ENCODE measurements at places on chromosomes 13 and 19.
A peak's percentile ranks its signal among the peaks of the same experiment; 100 is the strongest.

DNA sequence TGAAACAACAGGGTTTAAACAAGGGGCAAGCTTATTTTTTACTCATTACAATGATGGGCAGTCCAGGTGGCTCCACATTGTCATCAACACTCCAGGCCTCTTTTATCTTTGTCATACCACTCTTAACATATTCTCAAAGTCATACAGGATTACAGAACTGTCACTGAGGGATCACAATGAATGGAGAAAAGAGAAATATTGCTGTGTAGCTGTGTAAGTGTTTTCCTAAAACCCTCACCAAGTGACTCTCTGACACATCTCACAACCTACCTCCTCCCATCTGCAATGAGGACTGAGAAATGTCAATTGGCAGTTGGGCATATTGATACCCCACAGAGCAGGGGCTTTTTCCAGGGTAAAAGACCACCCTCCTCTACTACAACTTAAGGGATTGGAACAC lies 562.1 kb downstream of the TBC1D4 start:
- DNase-seq, result no peak

DNA sequence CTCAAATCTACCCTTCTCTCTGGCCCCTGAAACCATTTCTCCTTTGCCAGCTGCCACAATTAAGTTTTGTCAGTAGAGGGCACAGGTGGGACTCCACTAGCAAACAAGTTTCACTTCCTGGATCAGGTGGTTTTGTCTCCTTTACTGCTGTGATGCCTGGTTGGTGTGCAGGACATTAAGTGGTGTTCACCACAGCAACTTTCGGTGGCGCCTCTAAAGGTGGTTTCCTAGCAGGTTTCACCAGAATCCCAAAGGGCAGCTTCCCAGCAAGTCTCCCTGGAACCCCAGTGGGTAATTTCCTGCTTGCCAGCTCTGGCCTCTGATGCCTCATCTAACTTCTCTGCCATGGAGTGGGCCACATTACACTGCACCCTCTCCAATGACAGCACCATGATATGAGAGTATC lies 16.6 kb downstream of the MED4 start:
- peak; percentile 18 for DNase-seq

- DNase-seq, result no peak
Observed at GRCh38 chr19:49592486-49593232, 1.7 kb downstream of the PRR12 start.

DNA sequence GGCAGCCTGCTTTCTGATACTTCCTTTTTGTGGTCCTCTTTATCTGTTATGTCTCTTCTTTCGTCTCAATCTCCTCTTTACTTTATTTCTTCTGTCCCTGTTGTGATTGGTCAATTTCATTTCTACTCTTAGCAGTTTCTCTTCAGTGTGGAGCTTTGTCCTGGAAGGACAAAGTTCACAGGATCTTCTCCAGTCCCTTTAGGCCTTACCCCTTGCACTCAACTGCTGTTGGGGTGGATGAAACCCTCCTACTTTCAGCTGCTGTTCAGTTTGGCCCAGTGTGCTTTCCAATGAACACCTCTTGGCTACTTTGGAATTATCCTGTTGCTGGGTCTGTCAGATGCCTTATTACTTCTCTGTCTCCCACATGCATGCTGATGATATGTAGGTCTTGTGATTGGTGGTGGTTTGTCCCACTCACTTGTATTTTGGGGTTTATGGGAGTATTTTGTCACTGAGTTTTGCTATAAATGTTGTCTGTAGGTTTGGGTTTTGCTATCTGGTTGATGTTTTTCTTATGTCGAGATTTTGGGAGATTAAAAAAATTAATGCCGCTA lies 24.8 kb downstream of the WDR62 start:
- no peak for DNase-seq

DNA sequence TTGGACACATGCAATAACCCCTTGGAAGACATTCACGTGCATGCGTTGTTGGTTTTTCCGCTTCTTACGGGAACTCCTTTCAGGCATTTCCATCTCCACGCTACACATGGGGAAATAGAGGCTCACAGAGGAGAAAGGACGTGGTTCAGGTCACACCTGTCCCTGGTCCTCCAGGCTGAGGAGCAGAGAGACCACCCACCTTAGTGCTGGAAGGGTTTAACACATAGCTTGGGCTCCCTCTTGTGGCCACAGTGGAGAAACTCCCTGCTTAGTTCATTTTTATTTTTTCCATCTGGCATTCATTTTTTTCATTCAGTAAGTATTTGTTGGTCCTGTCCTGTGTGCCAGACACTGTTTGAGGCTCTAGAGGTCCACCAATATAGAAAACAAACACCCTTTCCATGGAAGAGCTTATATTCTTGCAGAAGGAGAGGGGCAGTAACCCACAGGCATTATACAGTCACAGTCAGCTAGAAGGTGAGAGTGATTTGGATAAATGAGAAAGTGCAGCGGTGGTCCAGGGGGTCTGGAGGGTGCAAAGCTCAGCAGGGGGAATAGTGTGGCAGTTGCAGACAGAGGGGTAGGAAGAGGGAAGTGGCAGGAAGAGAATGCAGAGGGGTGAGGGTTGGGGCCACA lies 24.2 kb upstream of the TTYH1 start:
- peak; percentile 67 for DNase-seq

DNA sequence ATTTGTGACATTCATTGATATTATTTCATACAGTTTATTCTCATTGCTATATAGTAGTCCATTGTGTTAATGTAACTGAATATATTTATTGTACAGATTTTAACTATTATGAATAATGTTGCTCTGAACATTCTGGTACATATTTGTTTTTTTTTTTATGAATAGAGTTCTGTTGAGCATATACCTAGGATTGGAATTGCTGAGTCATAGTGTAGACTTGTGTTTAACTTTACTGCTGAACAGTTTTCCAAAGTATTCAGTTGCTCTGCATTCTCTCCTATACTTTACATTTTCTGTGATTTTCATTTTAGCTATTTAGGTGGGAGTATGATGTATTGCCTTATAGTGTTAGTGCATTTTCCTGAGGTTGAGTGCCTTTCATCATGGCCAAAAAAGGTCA lies 97.5 kb downstream of the MAB21L1 start:
- no peak for DNase-seq

- DNase-seq, result no peak
Observed at GRCh38 chr19:13097033-13097462, 5.6 kb downstream of the LYL1 start.
